Prostate gland (tissue), 2 donors: ENCODE measurements at places on chromosomes 1 and 21. TPM values are rescaled to one million over a fixed set of nuclear protein-coding genes. Genes with fewer than 3 reads are reported as not detected.

DNA sequence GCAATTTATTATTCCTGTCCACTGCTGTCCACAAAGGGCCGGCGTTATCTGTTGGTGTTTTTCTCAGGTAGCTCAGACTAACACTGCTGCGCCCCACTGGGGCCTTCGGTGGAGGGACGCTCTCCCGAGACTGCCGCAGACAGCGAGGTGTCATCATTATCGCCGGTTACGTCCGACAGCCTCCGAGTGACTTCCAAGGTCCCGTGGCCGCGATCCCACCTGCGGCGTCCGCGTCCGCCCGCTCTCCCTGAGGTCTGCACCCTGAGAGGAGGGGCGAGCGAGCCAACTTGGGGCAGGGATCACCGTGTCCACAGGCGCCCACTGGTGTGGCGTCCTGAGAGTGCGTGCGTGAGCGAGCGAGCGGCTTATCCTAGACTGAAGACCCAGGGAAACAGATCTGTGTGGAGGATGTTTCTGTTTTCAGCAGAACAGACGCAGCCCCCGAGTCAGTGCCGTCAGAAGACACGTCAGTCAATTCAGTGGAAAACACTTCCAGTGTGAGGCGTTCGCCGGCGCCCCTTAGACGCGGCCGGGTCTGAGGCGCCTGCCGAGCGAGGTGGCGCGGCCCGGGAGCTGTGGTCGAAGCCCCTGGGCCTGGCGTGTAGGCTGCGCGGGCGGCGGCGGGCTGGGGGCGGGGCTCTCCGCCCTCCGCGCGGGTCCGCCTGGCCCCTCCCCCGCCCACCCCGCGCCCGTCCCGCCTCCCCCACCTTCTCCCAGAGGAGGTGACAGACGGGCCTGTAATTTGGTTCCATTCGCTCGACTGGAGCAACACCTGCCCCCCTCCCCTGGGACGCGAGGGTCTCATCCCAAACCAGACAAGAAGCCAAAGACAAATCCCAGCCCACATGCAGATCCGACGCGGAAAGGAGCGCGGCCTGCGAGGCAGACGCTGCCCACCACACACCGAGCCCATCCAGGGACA is 12.6 kb downstream of the NHLH2 start:
- H3K4me3 ChIP-seq = peak overlapping the region; percentile 48
- no peak overlapping the region for H3K27ac ChIP-seq
- no peaks in the 10 kb centered on the region for H3K27me3 ChIP-seq
- DNase-seq = no peak
- no peaks in the 10 kb centered on the region for H3K4me1 ChIP-seq

GRCh38 chr1:167409183-167409582 is 109.1 kb downstream of the CD247 start:
- no peaks in the 10 kb centered on the region for H3K4me1 ChIP-seq
- no peak overlapping the region for H3K27ac ChIP-seq
- H3K27me3 ChIP-seq = no peaks in the 10 kb centered on the region
- no peak for DNase-seq
- H3K36me3 ChIP-seq = no peaks in the 10 kb centered on the region

GRCh38 chr1:36516372-36517010 is 33.8 kb upstream of the CSF3R start:
- no peaks in the 10 kb centered on the region for H3K36me3 ChIP-seq
- no peaks in the 10 kb centered on the region for H3K27me3 ChIP-seq
- no peak overlapping the region for H3K4me3 ChIP-seq
- no peaks in the 10 kb centered on the region for H3K4me1 ChIP-seq

GRCh38 chr1:67535474-67535873 is 105.3 kb upstream of the SERBP1 start:
- no peak overlapping the region for H3K27ac ChIP-seq
- no peaks in the 10 kb centered on the region for H3K4me1 ChIP-seq
- no peaks in the 10 kb centered on the region for H3K27me3 ChIP-seq
- DNase-seq = peak; percentile 67
- H3K4me3 ChIP-seq = no peak overlapping the region
- no peaks in the 10 kb centered on the region for H3K36me3 ChIP-seq

The ACTA1 gene
- total RNA-seq = 41.3 TPM

The TRAF3IP3 gene
- 0.73 TPM for total RNA-seq

DNA sequence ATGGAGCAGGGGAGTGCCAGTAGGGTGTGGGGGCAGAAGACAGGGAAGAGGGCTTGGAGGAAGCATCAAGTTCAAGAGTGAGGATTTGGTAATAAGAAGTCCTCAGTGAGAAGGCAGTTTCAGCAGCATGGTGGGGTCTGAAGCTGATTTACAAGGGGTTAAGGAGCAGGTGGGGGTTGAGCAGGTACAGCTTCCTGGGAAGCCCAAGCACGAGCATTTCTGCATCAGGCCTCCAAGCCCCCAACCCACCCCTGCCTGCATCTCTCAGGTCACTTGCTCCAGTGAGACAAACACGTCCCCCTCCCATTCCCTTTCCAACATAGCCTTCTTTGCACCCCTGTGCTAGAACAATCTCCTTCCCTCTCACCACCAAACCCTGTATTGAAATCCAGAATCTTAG is 574.7 kb downstream of the MATN1 start:
- no peak overlapping the region for H3K4me3 ChIP-seq
- H3K27me3 ChIP-seq = peaks cover 5% of the 10 kb centered on the region
- no peaks in the 10 kb centered on the region for H3K4me1 ChIP-seq
- no peaks in the 10 kb centered on the region for H3K36me3 ChIP-seq
- no peak overlapping the region for H3K27ac ChIP-seq

- no peaks in the 10 kb centered on the region for H3K27me3 ChIP-seq
- H3K4me3 ChIP-seq = peak within 1 kb of the TSS; percentile 77
- peaks cover 8% of the 10 kb centered on the region for H3K4me1 ChIP-seq
- H3K27ac ChIP-seq = peak within 1 kb of the TSS; percentile 95
- H3K36me3 ChIP-seq = no peaks in the 10 kb centered on the region
- peak; percentile 79 for DNase-seq
Measured at GRCh38 chr1:19251305-19252196, at the start of the genes EMC1 and MRTO4. Gene EMC1, minus strand, starts transcription at chr1:19251524. Its CDS starts 15 bp downstream, at chr1:19251509. Gene MRTO4, plus strand, starts transcription at chr1:19251805. Its CDS starts 31 bp downstream, at chr1:19251836.

- no peaks in the 10 kb centered on the region for H3K27me3 ChIP-seq
- H3K4me3 ChIP-seq = no peak overlapping the region
- H3K27ac ChIP-seq = no peak overlapping the region
- no peaks in the 10 kb centered on the region for H3K36me3 ChIP-seq
- DNase-seq = peak; percentile 40
- no peaks in the 10 kb centered on the region for H3K4me1 ChIP-seq
Measured at GRCh38 chr1:91622616-91623015, 122.0 kb downstream of the CDC7 start.

The S100A9 gene
- total RNA-seq = 45.2 TPM

DNA sequence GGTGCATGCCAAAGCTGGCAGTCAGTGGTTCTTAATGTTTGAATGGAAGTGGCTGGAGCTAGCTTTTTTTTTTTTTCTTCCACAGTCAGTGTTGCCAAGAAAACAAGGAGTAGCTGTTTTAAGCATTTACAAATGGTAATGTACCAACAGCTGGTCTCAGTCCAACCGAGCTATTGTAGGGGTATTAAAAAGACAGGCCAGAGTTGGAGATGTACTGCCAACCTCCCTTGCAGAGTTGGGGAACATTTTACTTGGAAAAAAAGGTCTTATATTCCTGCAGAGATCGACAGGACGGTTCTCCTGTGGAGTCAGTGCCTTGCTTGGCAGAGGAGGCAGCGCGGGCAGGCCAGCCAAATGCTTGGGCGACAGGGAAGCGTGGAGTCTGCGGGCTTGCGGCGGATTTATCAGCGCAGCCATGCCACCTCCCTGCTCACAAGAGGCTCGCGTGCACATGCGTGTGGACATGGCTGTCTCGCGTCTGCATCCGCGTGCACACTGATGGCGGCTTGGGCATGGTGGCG is 338.1 kb downstream of the RPS6KC1 start:
- H3K4me1 ChIP-seq = no peaks in the 10 kb centered on the region
- H3K4me3 ChIP-seq = no peak overlapping the region
- no peaks in the 10 kb centered on the region for H3K36me3 ChIP-seq

GRCh38 chr1:171139890-171140289 is 45.2 kb upstream of the FMO2 start:
- no peaks in the 10 kb centered on the region for H3K36me3 ChIP-seq
- no peaks in the 10 kb centered on the region for H3K27me3 ChIP-seq
- no peak overlapping the region for H3K4me3 ChIP-seq
- no peak overlapping the region for H3K27ac ChIP-seq

DNA sequence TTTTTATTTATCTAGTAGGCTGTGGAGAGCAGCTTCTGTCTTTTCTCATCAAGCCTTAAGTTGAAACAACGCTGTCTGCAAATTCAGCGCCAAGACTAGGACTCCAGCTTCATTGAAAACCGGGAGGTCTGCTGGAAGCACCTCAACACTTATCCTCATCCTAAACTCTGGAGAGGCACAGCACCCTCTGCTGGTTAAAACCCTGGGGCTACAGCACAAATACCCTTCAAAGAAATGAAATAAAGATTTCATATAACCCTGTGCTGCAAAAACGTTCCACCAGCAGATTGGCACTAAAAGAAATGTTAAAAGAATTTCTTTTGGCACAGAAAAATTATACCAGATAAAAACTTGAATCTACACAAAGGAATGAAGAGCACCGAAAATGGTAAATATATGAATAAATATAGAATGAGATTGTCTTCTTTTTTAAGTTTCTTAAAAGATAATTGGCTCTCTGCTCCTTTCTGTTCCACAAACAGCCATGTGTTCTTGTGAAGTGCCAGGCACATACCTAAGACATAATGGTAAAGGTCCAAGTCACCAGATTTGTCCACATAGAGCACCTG is 227.7 kb upstream of the SAMSN1 start:
- no peaks in the 10 kb centered on the region for H3K36me3 ChIP-seq
- H3K4me3 ChIP-seq = no peak overlapping the region
- H3K27me3 ChIP-seq = no peaks in the 10 kb centered on the region
- no peak overlapping the region for H3K27ac ChIP-seq
- no peaks in the 10 kb centered on the region for H3K4me1 ChIP-seq
- no peak for DNase-seq

GRCh38 chr1:24178407-24178806 is 8.7 kb downstream of the IFNLR1 start:
- no peak overlapping the region for H3K4me3 ChIP-seq
- H3K4me1 ChIP-seq = no peaks in the 10 kb centered on the region
- no peaks in the 10 kb centered on the region for H3K36me3 ChIP-seq
- no peaks in the 10 kb centered on the region for H3K27me3 ChIP-seq
- no peak overlapping the region for H3K27ac ChIP-seq

- no peak overlapping the region for H3K4me3 ChIP-seq
- no peak for DNase-seq
- H3K27me3 ChIP-seq = no peaks in the 10 kb centered on the region
Measured at GRCh38 chr1:23469372-23469982, 14.5 kb downstream of the ASAP3 start.

GRCh38 chr21:46057710-46058241 is 40.1 kb upstream of the COL6A2 start:
- H3K27ac ChIP-seq = peak overlapping the region; percentile 86
- peaks cover 4% of the 10 kb centered on the region for H3K27me3 ChIP-seq
- DNase-seq = no peak
- no peaks in the 10 kb centered on the region for H3K36me3 ChIP-seq
- H3K4me1 ChIP-seq = no peaks in the 10 kb centered on the region
- no peak overlapping the region for H3K4me3 ChIP-seq

DNA sequence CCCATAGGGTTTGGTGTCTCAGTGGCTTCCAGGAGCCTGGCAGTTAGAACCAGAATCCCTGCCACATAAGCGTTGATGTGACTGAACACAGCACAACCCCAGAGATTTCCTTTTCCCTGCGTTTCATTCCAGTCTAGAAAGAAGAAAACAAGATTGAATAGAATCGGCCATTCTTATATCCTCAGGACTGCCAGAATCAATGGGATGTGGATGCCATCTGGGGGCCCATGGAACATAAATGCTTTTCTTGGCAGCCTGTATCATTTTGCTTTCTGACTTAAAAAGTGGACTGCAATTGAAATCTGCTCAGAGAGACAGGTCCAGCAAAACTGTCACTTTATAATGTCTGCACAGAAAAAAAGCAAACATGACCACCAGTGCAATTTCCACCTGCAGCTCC is 80.3 kb downstream of the DISC1 start:
- no peaks in the 10 kb centered on the region for H3K27me3 ChIP-seq
- H3K36me3 ChIP-seq = no peaks in the 10 kb centered on the region
- no peaks in the 10 kb centered on the region for H3K4me1 ChIP-seq
- H3K4me3 ChIP-seq = no peak overlapping the region
- no peak overlapping the region for H3K27ac ChIP-seq

- peaks cover 4% of the 10 kb centered on the region for H3K4me1 ChIP-seq
- H3K4me3 ChIP-seq = no peak overlapping the region
- no peak overlapping the region for H3K27ac ChIP-seq
- no peaks in the 10 kb centered on the region for H3K36me3 ChIP-seq
Measured at GRCh38 chr1:24351247-24351646, 32.1 kb downstream of the GRHL3 start.

The SPOCD1 gene
- total RNA-seq = 21.6 TPM

DNA sequence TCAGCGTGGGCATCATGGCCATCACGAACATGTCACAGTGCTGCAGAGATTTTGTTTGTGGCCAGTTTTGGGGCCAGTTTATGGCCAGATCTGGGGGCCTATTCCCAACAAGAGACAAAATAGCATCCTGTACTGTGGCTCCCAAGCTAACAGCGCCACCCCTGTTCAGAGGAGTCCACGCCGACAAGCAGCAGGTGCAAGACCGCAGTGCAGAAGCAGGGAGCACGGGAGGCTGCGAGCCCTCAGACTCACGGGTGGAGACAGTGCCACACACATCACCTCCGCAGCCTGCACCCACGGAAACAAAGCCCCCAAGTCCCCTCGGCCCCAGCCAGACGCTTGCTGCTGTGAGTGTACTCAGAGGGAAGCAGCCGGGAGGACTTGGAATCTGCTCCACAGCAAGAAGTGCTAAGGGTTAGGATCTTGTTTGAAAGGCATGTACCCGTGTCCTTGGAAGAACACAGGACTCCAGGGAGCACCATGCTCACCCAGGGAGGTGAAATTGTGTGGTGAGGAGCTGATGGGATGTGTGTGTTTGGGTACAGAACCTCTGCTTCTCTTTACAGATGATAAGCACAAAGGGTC is 7.1 kb downstream of the TCP10L start:
- DNase-seq = no peak
- H3K27me3 ChIP-seq = no peaks in the 10 kb centered on the region
- H3K36me3 ChIP-seq = no peaks in the 10 kb centered on the region
- H3K27ac ChIP-seq = no peak overlapping the region
- H3K4me3 ChIP-seq = no peak overlapping the region

GRCh38 chr1:56461158-56462127 is 117.9 kb downstream of the PLPP3 start:
- H3K4me1 ChIP-seq = no peaks in the 10 kb centered on the region
- no peak for DNase-seq
- H3K27ac ChIP-seq = no peak overlapping the region
- H3K27me3 ChIP-seq = no peaks in the 10 kb centered on the region

- no peak overlapping the region for H3K4me3 ChIP-seq
- no peak for DNase-seq
- H3K4me1 ChIP-seq = peaks cover 3% of the 10 kb centered on the region
- no peak overlapping the region for H3K27ac ChIP-seq
Measured at GRCh38 chr1:17118706-17119075, 560 bp downstream of the PADI2 start.

DNA sequence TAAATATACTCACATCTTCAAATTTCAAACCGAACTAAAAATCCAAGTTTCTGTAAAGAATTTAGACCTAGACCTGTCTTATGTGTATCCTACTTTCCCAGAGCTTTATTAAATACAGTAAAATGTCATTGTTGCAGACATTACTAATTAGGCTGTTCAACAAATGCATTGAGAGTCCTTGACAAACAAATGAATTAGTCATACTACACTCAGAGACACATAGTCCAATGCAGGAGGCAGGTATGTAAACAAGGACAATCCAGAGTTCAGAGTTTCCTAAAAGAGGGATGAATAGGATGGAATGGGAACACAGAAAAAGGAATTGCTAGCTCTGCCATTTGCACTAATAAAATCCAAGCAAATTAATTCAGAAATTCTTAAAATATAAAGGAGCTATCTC is 1.6 kb upstream of the EGLN1 start:
- no peak overlapping the region for H3K27ac ChIP-seq
- H3K27me3 ChIP-seq = no peaks in the 10 kb centered on the region
- no peaks in the 10 kb centered on the region for H3K36me3 ChIP-seq

The ZBED6 gene
- total RNA-seq = 5.8 TPM
